ENCODE measurements at places on chromosomes 16 and 17. TPM values are rescaled to one million over a fixed set of nuclear protein-coding genes. Genes with fewer than 3 reads are reported as not detected.

Gene PRDM7
- total RNA-seq: not detected

Gene KRT33A
- not detected for total RNA-seq

Gene PABPN1L
- total RNA-seq: not detected

Gene TOM1L1
- 18.2 TPM for total RNA-seq

Gene ACSM3
- total RNA-seq: 15.8 TPM

Gene ITGB4
- 37.5 TPM for total RNA-seq

Gene MYO1D
- 25.1 TPM for total RNA-seq

Gene EXOC3L1
- total RNA-seq: 2.5 TPM

- DNase-seq: no peak
Measured at GRCh38 chr17:10585529-10585928, 36.1 kb upstream of the MYH2 start.

DNA sequence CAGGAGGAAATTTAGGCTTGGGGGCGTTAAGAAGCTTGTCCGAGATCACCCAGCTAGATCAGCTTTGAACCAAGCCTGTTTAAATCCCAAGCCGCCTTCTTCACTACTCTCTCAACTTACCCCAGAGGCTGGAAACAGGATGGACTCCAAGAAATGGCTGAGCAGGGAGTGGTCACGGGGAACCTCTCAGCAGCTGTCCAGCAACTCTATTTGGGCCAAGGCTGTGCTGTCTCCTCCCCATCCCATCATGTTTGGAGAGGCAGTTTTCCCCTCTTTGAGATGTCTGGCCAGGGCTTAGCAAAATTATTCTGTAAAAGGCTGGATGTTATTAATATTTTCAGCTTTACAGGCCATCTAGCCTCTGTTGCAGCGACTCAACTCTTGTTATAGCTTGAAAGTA is 305.7 kb downstream of the RBFOX1 start:
- no peak for DNase-seq

GRCh38 chr17:75531721-75532072 is 6.2 kb downstream of the LLGL2 start:
- DNase-seq: no peak

GRCh38 chr17:58310511-58311428 is 17.8 kb downstream of the TSPOAP1 start:
- no peak for DNase-seq

DNA sequence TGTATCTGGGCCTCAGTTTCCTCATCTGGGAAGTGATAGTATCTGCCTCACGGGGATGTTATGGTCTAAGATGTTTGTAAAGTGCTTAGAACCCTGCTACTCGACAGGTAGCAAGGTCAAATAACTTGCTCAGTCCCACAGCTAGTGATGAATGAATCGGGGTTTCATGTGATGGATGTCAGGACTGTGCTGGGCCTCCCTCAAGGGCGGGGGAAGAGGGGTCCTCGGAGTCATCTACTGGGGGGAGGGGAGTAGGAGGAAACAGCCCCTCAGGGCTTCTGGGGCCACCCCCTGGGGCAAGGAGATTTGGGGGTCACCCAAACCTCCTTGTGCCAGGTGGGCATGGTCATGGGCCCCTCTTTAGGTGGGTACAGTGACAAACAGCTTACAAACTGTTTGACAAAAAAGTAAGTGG is 732 bp downstream of the PNPO start:
- DNase-seq: no peak

DNA sequence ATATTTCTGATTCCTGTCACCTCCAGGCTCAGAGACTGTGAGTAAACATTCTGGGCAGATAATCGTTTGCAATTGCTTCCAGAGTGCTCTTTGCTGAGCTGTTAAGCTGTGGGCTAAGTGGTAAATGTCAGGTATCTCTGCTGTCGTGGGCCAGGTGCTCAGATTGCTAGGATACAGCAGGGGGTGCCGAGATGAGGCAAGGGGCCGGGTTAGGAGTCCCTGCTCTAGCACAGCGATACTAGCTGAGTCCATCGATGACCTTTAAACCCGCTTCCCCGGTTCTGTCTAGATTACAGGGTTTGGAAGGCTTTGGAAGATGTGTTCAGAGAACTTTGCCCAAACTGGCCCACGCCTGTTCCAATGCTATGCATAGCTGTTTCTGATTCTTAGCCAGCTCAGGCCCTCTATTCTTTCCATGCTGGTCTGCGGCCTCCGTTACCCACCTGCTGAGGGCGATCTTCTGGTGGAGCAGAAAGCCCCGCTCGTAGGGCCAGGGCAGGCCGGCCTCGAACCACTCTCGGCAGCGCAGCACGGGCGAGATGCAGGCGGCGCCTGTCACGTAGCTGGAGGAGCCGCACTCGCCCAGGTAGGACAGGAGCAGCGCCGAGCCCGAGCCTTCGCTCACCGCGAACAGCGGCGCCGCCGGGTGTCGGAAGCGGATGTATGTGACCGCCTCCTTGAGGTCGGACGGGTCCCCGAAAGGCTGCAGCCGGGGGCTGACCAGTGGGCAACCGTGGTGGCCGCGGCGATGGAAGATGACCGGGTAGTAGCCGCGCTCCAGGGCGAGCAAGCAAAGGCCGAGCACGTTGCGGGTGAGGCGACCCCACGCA is 979 bp downstream of the ABHD15 start:
- peak; percentile 60 for DNase-seq

GRCh38 chr16:69314534-69314933 is 3.4 kb downstream of the VPS4A start:
- no peak for DNase-seq

DNA sequence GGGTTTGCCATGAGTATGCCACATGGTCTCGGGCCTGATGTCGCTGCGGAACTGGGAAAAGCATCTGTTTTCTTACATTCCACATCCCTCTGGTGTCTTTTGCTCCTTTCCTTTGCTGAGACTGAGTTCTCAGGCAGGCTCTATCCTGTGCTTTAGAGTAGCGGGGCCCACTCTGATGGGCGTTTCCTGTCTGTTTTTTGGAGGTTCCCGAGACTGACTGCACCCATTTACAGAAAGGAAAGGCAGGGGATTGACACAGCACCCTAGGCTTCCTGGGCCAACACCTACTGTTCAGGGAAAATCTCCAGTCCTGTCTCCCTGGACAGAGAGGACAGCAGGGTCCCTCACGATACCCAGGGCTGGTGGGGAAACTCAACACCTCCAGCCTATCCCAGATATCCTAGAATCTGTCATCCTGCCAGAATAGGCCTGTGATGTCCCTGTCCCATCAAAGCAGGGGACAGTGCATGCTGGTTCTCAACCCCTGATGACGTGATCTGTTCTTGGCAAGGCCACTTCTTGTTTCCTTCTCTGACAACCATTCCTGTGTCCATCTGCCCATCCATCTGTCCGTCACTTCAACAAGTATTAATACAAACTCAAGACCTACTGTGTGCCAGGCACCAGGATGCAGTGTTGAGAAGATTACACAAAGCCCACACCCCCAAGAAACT is 42.2 kb downstream of the ACTG1 start:
- DNase-seq: no peak

All from right atrium auricular region (tissue), 2 donors.